ENCODE measurements at places on chromosomes 16 and 17.

GRCh38 chr16:63938661-63939060, 1183.2 kb downstream of the CDH11 start:
- DNase-seq: no peak

DNA sequence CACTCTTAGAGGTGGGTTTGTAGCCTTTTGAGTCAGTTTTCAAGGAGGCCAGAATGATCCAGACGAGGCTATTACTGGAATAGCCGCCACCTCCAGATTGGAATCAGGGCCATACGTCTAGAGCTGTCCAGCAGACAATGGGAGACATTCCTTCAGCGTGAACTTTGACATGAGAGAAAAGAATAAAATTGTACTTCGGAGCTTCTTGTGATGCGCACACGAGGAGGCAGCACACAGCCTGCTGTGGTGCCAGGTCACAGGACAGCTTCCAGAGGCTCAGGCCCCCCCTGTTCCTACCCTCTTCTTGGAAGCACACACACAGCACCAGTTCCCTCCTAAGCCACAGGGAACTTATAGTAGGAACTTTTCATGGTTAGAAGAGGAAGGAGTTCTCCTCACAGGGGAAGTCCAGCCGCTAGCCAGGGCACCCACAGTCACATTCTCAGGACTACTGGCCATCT, 81.0 kb downstream of the VPS53 start:
- DNase-seq: peak; percentile 15

GRCh38 chr16:13968835-13969234, 48.9 kb downstream of the ERCC4 start:
- DNase-seq: no peak

DNA sequence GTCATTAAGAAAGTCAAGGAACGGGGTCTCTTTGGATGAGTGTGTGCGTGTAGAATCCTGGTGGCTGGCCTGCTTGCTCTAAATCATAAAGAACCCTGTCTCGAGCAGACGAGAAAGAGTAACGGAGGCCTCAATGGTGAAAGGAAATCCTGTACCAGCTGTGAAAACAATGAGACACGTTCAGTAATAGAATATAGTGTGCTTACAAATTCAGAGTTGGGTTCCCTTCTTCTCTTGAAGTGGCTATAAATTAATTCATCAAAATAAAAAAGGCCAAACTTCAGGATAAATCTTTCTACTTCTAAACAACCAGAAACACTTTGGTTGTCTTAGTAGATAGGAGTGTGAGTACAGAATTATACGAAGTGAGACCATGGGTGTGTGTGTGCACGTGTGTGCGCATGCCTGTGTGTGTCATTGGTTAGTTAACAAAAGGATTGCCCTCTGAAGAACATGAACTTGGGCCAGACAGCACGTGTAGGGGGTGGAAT, 48.5 kb downstream of the WWOX start:
- DNase-seq: no peak
